GM10248 (cell line): ENCODE measurements at places on chromosomes 7 and 10.
A peak's percentile ranks its signal among the peaks of the same experiment; 100 is the strongest.

DNA sequence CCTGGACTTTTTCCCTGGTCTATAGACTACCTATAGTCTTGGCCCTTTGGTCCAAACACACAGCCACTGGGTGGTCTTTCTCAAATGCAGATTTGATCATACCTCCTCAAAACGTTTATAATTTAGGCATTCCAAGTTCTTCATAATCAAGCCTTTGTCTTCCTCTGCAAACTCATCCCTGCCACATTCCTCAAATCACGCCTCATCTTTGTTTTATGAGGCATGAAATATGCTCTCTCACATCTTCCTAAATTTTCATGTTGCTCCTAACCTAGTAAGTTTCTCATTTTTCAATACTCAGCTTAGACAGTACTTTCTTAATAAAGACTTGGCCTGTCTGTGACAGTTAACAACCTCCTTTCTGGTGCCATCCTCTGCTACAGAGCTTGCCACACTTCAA, 10.9 kb upstream of the HERC4 start:
- no peak for DNase-seq

- DNase-seq, result no peak
Measured at GRCh38 chr7:118013252-118014010, 140.2 kb upstream of the CTTNBP2 start.

DNA sequence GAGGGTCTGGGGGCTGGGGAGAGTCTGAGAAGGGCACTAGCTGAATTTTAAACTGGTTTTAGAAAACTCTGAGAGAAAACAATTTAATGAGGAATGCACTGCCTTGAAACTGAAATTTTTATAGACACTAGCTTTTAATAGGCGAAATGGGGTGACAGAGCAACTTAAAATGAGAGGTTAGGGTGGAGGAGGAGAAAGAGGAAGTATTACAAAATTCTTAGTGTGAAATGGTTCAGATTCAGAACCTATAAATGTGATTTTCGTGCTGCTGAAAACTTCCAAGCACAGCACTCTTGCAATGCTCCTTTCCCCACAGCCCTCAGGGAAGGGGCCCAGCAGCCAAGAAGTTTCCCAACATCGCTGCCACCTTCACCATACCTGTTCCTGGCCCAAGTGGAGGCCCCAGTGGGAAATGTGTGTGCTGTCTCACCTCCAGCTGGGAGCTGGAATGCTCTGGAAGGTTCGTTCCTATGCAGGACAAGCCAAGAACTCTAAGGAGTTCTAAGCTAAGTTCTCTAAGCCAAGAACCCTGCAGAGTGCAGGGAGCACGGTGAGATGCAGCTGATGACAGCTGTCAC, 60.0 kb downstream of the ATXN7L1 start:
- DNase-seq, result no peak

DNA sequence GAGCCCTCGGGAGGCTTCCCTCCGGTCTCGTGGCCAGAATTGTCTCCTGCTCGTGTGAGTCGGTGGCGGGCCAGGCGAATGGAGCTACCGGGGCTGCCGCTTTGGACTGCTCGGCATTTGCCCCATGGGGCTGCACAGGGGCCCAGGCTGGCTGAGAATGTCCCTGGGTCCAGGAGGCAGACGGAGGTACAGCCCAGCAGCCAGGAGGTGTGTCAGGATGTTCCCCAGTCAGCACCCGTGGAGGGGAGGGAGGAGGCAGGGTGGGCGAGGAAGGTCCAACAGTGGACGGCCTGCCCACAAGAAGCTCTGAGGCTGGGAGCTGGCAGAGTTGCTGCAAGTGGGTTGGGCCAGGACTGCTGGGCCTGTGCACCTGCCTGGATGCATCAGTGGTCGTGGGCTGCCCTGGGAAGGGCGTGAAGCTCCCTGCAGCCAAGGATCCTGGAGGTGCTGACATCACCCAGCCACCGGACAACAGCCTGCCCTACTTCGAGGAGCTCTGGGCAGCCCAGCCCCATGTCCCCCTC, 46.4 kb downstream of the PDGFA start:
- DNase-seq, result no peak

DNA sequence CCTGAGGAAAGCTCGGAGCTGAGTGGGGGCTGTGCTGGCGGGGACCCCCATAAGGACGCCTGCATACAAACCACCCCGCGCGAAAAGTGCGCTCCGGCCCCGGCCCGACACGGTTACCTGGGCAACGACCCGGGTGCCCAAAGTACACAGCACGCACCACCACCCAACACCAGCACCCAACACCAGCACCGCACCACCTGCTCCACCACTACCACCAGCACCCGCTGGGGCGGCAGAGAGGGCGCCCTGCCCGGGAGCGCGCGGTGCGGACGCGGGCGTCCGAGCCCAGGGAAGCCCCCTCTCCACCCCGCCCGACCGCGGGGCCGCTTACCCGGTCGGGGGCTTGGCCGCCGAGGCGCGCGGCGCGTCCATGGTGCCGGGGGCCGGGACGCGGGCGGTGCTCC, 345 bp downstream of the COBL start:
- no peak for DNase-seq

DNA sequence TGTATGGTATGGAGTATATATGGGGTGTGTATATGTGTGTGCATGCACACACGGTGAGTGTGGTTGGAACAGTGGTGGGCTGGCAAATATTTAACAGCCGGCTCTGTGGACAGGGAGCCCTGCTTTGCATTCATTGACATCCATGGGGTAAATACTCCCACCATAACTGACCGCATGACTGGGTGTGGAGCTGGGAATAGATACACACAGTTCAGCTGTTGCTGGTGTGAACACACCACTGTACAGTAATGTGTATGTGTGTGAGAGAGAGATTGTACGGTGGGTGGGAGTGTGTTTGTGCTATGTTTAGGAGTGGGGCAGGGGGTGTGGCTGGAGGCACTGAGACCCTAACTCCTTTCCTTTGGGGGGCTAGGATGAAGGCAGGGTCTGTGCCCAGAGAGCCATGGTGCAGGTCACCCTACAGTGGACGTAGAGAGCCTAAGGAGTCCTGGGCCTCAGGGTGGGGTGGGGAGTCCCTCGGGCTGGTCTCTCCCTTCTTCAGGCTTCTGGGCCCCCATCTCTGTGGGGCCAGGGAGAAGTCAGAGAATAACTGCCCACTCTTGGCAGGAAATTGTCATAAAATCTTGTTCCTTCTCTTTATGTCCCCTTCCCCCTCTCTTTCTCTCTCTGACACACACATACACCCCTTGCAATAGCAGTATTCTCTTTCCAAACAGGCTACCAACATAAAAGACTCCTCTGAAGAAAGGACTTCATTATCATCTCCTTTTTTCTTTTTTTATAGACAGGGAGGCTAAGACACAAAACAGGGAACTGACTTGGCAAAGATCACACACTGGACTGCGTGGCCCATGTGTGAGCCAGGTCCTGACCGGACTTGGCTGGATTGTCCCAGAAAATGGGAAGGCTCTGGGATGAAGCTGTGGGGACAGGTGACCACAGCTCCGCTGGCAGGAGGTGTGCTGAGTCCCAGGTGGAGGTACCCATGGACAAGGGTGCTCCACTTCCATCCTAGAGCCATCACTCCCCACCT, 3.2 kb downstream of the SFRP5 start:
- no peak for DNase-seq

GRCh38 chr7:128458956-128459355, 3.3 kb downstream of the HILPDA start:
- no peak for DNase-seq

DNA sequence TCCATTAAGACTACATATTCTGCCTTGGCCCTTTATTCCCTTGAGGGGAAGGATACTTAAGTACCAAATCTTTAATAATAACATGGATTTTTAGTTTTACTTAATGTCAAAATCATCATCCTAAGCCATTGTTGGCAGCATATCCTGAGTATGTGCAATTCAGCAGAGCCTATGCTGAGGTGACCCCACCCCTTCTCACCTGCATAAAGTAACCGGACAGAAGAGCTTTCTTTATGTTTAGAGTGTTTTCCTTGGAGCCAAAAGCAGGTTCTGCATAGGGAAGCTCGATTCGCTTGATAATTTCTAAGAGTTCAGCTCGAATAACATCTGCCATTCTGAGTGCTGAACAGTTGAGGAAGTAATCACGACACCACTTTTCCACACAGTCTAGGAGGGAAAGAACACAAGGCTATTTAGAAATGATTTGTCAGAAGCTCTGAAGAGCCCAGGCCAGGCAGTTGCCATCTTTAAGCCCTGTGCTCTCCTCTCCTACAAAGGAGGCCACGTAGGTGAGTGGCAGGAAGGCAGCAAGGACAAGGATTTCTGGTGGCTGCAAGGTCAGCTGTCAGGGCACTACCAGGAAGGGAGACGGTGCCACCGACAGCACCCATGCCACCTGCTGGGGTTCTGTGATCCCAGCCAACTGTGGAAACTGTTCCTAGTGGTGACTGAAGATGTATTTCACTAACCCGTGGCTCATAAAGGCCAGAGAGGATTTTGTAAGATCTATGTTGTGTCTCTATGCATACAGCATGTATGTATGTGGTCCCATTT, 15.6 kb downstream of the BCCIP start:
- no peak for DNase-seq

DNA sequence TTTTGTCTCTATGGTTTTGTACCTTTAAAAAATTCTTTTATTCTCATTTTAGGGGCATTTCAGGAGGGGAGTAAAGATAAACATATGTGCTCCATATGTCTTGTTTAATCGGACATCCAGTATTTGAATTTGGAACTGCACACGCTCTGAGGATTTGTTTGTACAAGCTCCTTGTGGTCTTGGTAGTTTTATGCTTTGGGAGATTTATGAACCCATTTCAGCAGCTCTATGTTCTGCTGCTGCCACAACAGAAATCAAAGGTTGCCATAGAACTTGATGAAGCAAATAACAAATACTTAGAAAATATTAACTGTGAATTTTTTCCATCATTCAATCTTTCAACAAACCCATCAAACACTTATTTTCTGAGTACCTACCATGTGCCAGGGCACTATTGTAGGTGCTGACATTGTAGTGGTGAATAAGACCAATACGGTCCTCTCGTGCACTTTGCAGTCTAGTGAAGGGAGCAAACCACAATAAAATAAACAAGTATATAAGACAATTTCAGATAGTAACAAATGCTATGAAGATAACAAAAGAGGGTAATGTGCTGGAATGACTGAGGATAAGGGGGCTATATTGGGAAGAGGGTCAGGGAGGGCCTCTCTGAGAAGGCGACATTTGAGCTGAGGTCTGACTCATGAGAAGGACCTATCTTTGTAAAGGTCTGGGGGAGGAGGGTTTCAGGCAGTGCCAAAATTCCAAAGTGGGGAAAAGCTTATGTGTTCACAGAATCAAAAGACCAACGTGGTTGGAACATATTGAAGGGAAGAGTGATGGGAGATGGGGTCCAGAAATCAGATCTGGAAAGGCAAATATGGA, 30.4 kb downstream of the MYPN start:
- no peak for DNase-seq

DNA sequence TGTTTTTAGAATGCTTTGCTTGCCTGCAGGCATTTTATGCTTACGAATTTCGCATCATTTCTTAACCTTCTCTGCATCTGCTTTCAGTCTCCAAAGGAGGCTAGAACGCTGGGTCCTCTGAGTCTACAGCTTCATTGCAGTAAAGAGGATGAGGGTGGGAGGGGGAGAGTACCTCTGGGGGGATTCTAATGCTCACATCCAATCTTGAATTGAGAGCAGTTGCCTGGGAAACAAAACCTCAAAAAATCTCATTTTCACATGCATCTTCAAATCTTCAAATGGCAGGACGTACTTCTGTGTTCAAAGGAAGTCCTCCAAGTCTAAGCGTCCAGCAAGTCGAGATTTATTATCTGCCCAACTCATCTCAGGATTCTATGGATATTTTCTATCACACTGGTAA, 100.7 kb upstream of the PRKCQ start:
- no peak for DNase-seq

GRCh38 chr10:24723386-24723787, 300 bp downstream of the ARHGAP21 start:
- DNase-seq, result peak; percentile 49

DNA sequence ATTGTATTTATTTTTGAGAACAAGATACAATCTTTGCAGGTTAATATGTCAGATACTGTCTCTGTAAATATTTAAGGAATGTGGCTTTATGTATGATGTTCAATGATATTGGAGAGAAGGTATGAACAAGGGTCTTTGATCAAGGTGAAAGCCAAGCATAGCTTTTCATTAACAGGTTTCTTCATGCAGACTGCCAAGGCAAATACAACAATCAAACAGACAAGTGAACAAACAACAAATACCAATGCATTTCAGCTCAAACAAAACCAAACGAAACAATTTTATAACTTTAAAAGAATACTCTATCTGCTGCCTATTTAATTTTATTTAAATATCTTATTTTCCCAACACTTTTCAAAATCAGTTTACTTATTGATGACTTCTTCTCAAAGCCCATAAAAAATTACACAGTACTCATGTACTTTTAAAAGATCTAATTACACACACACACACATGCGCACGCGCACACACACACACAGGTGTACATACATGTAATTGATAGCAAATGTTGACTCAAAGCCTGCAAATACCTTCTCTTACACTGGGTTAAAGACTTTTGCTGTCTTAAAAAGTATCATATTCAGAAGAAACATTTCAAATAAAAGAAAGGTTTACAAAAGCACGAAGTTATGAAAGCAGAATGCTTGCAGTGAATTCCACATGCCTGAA, 201.1 kb upstream of the CCDC6 start:
- DNase-seq, result no peak

DNA sequence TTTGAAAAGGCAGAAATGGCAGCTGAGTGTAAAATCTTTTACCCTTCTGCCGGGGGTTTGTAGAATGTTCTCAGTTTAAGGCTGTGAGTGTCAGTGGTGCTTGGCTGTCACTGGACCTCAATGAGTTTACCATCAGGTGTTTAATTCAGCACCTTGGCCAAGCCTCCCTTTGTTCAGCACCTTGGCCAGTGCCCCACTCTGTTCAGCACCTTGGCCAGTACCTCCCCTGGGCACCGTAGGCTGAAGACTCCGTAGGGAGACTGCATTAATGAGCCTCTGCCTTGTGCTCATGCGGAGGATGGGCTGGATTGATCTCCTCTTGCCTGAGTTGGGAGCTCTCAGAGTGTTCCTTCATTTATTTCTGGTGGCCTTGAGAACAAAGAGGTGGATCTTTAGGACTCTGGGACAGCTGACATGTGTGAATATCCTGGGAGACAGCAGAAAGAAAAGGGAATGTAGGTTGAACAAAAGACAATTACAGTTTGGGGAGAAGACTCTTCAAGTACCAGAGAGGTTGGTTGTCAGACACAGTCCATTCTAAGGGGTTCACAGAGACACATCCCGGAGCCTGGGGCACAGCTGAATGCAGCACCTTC, 1.6 kb downstream of the FAM24A start:
- DNase-seq, result peak; percentile 58

- peak; percentile 6 for DNase-seq
Measured at GRCh38 chr7:64880322-64881297, 22.5 kb upstream of the ZNF273 start.

- DNase-seq, result no peak
Measured at GRCh38 chr7:17376595-17376994, 78.1 kb downstream of the AHR start.

- no peak for DNase-seq
Measured at GRCh38 chr7:7221599-7222038, 39.3 kb downstream of the C1GALT1 start.
